ENCODE measurements at places on chromosomes 2 and 18. TPM values are rescaled to one million over a fixed set of nuclear protein-coding genes. Genes with fewer than 3 reads are reported as not detected.

- DNase-seq, result no peak
These were observed 31.2 kb upstream of the ALKAL2 start for GRCh38 chr2:319059-319600.

GRCh38 chr2:61619561-61619960 lies 81.4 kb upstream of the XPO1 start:
- DNase-seq, result no peak

DNA sequence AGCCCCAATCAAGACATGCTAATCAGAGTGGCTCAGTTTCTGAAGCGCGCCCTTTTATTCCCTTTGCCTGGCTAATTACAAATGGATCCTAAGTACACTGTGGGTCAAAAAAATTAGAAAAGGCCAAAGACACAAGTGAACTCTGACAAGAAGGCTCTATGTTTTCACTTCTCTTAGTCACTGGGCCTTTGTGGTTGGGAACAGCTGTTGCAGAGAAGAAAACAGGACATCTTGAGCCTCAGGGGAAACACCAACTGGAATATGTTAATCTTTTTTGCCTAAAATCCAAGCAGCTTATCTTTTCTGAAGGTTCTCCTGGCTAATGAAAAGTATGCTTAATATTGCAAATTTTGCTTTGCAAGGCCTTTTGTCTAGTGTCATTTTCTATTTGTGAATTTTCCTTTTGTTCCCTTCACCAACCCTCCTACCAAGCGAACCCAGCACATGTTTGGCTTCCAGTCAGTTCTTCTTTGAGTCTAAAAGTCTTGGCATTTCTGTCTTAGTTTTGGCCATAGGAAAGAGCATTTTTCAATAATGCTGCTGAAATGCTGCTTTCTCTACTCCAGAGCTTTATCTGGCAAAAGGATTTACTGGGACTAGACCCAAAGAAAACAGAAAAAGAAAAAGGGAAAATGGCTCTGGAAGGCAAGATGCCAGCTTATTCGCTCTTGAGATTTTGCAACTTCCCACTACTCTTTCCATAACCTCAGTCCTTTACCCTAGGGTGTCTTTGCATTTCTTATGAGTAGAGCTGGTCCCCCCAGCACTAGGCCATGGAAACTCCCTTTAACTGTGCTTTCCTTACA lies 440.2 kb upstream of the ST6GAL2 start:
- no peak for DNase-seq

GRCh38 chr18:54004828-54005227 lies 219.6 kb downstream of the MBD2 start:
- no peak for DNase-seq

- no peak for DNase-seq
These were observed 62.5 kb downstream of the CDH2 start for GRCh38 chr18:28114472-28114871.

DNA sequence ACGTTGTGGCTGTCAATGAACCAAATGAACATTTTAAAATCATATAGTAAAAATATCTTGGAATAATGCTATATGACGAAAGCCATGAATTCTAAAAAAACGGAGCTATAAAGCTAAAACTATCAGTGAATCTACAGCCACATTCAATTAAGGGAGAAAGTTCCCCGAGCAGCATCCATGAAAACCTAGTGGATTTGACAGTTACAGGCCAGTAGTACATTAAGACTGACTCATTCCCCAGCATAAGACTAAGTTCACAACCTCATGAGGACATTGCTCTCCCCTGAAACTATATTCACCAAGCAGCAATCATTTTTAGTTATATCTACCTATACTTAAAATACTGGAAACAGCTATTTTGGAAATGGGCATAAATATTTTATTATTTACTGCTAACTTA lies 36.6 kb downstream of the KIDINS220 start:
- no peak for DNase-seq

- DNase-seq, result no peak
These were observed 36.9 kb downstream of the FAM168B start for GRCh38 chr2:131056204-131056931.

DNA sequence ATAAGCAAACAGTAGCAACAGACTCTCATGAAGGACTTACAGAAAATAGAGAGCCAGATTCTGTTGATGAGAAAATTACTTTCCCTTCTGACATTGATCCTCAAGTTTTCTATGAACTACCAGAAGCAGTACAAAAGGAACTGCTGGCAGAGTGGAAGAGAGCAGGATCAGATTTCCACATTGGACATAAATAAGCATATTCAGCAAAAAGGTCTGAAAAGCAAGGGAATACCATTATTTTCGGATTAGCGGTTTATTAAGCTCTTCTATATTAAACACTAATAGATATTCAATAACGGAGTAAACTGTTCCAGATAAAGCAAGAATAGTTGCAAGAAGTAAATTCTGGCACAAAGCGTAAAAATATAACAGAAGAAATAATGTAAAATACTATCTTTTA lies 25.0 kb downstream of the POLI start:
- DNase-seq, result no peak

DNA sequence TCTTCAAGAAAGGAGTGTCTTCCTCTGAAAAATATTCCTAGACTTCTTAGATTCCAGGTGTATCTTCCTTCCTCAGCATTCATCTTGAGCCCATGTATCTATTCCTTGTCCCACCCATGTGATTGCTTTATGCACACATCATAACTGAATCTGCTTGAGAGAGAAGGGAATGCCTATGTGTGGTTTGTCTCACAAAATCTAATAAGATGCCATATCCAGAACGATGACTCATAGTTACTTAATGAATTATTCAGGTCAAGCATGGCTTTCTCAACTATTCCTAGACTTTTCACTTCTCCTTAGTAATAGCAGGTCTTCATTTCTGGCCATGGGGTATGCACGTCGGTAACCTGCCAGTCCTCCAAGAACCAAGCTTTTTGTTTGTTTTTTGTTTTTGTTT lies 121.8 kb downstream of the SETBP1 start:
- DNase-seq, result no peak

DNA sequence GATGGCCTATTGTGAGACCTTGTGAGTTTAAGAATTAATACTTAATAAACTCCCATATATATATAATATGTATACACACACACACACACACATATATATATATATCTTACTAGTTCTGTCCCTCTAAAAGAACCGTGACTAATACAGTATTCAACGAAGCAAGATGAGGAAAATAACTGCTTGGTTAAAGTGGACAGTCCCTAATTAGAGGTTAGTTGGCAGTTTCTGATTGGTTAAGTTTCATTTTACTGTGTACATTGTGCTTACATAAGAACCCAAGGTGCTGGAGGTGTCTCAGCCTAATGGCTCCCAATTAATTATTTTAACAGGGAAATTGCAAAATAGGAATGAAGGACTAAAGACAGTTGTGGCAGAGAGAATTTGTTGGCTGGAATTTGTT lies 132.1 kb downstream of the STRN start:
- no peak for DNase-seq

DNA sequence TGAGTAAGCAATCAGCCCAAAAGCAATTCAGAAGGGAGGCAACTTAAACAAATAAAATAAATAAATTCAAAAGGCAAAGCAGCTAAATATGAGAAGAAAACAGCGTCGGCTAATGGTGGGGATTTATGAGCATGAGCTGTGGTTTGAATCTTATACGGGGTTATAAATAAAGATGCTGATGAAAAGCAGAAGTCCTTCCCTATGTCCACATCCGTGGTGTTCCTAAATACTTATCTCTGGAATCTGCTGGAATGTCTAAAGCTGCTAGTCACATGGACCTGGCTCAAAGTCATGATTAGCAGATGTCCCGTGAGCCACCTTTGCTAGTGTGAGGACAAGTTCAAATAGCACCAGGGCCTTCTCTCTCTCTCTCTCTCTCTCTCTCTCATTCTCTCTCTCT lies 33.8 kb downstream of the SMIM21 start:
- no peak for DNase-seq

Gene DSG4
- not detected for total RNA-seq

Gene CD302
- 1.0 TPM for total RNA-seq

Gene HEATR5B
- total RNA-seq, result 17.7 TPM

Gene CCDC85A
- 0.16 TPM for total RNA-seq

Gene MAP3K19
- total RNA-seq, result not detected

Gene ZNF804A
- total RNA-seq, result 0.41 TPM

Gene IHH
- total RNA-seq, result not detected

Gene STPG4
- 0.26 TPM for total RNA-seq

Gene SLC16A14
- total RNA-seq, result 14.2 TPM

Gene CAPN13
- not detected for total RNA-seq

Gene DYNAP
- total RNA-seq, result not detected

Gene TCF7L1
- total RNA-seq, result 41.8 TPM
